ENCODE measurements at places on chromosomes 4 and X.
A peak's percentile ranks its signal among the peaks of the same experiment; 100 is the strongest.

GRCh38 chr4:2276581-2277325 lies 14.8 kb upstream of the MXD4 start:
- no peak for DNase-seq

DNA sequence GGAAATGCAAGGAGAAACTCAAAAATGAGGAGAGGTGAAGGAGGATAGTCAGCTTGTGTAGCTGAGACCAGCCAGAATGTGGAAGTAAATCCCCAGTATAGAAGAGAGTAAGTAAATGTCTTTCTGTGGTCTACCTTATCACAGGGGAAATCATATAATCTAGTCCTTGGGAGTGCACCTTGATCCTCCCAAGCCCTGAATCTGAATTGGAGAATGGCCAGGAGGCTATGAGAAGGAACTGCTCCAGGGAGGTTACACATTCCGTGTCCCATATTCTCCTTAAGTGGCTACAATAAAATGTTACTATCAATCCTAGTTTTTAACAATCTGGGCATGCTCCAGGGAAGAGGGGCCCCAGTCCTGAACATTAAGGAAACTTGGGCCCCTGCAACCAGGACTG lies 10.8 kb downstream of the AGTR2 start:
- no peak for DNase-seq

GRCh38 chr4:137601934-137602333 lies 69.6 kb upstream of the PCDH18 start:
- no peak for DNase-seq

GRCh38 chr4:81039351-81039972 lies 9.0 kb downstream of the BMP3 start:
- no peak for DNase-seq

DNA sequence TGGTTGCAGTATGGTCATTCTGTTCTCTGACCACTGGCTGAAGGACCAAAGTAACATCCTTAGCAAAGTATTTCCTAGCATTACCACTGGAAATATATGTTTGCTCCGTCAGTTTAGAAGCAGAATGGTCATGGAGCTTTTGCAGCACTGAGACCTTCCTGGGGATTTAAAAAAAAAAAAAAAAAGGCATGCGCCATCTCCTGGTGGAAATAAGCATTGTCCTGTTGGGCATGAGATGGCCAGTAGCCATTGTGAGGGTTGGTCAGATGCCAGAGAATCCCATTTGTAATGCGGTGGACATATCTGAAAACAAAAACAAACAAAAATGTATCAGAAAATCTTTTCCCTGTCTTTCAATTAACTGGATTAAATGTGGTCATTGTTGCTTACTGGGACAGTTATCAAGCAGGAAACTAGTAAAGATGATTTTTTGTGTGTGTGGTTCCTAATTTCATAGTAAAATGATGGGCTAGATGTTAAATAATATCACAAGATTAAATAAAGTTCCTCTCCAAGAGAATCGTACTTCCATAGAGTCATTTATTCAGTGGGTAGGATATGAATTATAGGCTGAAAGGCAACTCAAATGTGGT lies 139.6 kb downstream of the SOWAHB start:
- DNase-seq = peak; percentile 93

DNA sequence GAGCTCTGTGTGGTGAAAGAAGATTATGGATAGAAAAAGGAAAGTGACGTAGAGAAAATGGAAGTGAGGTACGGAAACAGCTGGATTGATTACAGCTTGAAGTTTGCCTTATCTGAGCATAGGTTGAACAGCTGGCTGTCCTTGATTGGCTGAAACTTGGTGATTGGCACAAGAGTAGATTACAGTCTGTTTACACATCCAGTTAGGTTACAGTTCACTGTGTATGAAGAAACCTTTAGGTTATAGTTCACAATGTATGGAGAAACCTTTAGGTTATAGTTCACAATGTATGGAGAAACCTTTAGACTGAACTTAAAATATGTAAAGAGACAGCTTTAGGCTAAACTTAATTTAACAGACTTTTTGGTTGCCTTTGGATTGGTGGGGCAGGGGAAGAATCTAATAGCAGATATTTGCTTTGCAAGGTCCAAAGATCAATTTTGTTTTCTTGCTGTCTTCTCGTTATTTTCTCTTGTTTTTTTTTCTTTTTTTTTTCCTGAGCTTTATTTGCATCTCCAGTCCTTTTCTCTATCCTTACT lies 15.6 kb upstream of the ART3 start:
- DNase-seq = no peak

GRCh38 chrX:136856551-136856950 lies 24.0 kb downstream of the RBMX start:
- no peak for DNase-seq

GRCh38 chr4:186027405-186027804 lies 41.6 kb upstream of the TLR3 start:
- no peak for DNase-seq

DNA sequence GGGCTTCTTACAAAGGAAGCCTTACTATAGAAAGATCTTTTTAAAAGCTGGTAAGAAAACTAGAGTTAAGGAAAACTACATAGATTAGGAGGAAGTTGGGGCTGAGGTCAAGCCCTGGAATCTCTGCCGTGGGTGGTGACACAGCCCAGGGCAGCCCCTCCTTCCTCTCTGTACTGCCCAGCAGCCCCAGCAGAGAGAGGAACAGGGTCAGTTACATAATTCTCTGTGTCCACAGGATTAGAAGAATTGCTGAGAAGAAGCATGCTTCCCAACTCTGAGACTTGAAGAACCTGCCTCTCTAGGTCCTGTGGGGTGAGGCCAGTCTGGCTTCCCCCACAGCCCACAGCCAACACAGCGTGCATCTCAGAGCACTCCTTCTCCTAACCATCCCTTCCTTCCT lies 9.2 kb upstream of the ABLIM2 start:
- no peak for DNase-seq

DNA sequence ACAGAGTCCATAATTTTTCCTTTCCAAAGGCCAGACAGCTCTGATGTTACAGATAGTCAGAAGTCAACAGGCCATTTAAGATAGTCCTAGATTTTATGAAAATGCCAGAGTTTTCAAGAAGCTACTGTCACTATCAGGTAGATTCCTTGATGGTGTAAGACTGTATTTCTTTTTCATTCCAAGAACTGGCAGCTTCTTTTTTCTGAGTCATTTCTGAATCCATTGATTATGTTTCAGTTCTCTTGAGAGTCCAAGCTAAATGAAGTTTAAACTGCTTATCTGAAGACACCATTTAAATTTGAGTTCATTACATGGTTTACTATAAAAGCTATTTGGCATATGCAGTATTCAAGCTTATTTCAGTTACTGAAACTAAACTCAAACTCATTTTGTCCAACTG lies 44.6 kb downstream of the RASSF6 start:
- DNase-seq = no peak

DNA sequence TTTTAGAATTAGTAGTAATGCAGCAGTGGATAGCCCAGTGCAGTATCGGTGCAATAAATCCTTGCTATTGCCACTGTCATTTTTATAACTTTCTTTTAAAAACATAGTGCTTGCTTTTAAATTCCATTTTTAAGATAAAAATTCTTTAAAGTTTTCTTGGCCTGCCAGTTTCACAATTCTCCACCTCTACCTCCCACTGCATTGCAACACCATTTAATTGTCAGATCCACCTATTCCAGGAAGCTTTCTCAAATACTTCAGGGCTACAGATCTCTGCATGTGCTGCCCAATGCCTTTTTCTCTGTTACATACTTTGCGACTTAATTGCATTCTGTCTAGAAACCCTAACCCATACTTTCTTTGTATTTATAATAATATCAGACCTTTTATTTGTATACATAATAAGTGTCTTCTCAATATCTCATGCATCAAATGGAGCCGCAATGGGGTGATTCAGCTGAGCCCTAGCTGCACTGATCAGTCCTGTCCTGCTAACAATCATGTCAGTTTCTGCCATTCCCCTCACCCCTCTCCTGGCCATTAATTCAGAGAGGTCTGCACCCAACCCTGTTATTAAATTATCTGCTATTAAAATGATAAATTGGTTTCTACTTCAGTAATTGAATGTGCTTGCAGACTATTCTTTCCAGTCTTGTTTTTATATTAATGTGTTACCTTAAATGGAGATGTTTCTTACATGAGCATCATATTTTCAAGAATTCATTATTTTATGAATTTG lies 193.1 kb downstream of the SLIT2 start:
- DNase-seq = no peak

DNA sequence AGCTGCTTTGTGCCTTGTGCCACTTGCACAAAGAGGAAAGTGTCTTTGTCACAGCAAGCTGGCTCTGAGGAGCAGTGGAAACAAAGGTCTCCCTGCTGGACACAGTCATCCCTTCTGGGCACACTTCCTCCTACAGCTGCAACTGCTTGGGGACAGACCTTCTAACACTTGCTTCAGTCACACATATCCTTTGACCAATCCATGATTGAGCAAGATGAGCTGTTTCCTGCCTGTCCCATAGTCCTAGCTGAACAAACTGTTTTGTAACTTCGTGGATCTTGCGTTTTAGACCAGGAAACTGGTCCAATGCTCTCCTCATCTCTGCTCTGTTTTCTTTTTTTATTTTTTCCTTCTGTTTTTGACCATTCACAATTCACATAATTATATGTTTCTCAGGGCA lies 98.5 kb downstream of the RRAGB start:
- no peak for DNase-seq

- DNase-seq = peak; percentile 96
These were observed 114.5 kb upstream of the ACSL4 start for GRCh38 chrX:109847257-109848187.

DNA sequence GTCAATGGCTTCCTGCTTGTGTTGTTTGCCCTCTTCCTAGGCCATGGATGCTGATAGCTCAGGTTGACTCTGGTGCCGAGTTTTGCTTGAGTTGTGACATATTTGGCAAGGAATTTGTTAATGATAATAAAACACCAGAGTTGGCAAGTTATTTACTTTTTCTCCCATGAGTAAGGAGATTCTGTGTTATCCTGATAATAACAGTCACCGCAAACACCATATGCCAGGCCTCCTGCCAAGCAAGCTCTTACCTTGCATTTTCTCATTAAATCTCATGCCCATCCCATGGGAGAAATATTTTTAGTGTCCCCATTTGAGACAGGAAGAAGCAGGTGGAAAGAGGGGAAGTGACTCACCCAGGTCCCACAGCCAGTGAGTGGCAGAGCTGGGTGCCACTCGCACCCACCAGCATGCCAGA lies 67.4 kb upstream of the CLCN4 start:
- peak; percentile 19 for DNase-seq

GRCh38 chrX:72028701-72029470 lies 102.8 kb downstream of the RTL5 start:
- no peak for DNase-seq

GRCh38 chr4:155620637-155621036 lies 46.0 kb upstream of the GUCY1A1 start:
- DNase-seq = no peak

DNA sequence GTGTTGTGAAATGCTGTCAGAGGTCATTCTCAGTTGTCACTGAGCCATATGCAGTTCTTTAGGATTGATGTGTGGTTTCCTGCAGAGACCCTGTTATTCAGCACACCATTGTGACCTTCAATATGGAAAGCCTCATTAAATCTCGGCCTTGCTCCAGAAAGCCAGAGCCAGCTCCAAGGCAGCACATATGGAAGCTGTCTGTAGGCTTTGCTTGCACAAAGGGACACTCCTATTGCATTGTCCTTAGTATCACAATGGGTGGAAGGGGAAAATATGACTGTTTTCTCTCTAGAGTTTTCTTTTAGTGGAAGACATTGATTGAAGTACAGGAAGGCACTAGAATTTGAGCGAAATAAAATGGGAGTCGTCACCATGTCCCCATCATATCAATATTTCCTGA lies 179.0 kb downstream of the CEP135 start:
- DNase-seq = peak; percentile 52

DNA sequence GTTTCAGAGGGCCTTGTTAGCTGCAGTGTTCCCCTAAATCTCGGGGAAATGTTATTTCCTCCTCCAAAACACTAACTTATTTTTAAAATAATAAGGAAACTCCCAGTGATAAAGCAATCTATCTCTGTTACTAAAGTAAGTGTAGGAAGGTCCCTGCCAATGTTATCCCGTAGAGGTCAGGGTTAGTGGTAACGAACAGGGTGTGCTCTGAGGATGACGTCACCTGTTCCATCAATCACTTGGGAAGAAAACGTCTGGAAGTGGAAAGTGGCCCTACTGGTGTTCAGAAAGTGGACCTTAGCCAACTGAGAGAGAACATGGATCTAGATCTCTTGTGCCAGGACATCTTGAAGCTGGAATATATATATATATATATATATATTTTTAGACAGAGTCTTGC lies 249.5 kb downstream of the BCOR start:
- DNase-seq = peak; percentile 17

DNA sequence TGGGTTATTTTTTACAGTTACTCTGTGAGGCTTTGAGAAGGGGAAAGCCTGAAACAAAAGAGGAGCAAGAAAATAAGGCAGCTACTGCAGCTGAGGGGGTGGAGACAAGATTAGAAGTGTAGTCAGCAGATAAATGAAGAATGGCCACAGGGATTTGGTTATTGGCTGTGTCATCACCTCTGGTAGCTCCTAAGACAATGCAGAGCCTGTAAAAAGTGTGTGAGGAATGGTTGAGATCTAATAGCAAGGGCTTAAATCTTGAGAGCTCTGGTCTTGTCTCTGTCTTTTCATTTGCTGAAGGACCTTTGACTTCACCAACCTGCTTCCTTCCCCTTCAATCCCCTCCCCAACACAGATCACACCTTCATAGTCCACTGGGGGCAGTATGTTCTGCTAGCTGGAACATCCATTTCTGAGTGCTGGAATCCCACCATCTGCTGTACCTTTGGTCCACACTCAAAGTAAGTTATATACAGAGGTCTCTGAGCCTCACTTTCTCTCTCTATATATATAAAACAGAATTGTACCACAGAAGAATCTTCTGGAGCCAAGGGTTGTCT lies 213.7 kb upstream of the ZIC3 start:
- no peak for DNase-seq

- no peak for DNase-seq
These were observed 81.7 kb downstream of the MAD2L1 start for GRCh38 chr4:119984996-119985395.

- no peak for DNase-seq
These were observed 167.9 kb downstream of the PRDM5 start for GRCh38 chr4:120754590-120754989.

DNA sequence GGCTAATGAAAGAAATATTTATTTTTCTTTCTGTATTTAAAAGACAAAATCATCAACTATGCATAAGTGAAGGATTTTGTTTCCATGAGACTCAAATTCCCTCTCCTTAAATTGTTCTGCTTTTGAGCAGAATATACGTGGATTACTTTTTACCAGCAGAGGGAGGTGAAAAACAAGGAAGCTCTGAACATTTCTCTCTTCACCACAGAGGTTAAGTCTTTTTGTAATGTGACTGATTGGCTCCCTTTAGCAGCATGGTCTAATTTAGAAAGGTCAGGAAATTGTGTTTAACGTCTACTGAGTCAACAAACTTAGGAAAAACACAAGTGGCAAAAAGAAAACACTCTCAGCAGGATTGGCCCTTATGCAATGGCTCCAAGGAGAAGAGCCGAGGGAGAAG lies 55.1 kb upstream of the F9 start:
- no peak for DNase-seq

GRCh38 chrX:115112411-115112810 lies 76.8 kb upstream of the RBMXL3 start:
- DNase-seq = no peak

GRCh38 chr4:159904906-159905305 lies 802.0 kb downstream of the RAPGEF2 start:
- no peak for DNase-seq

Data from cardiac fibroblast (primary cell).